Stimulated activated CD4-positive, alpha-beta T cell treated with anti-CD3 and anti-CD28 coated beads, Interleukin-15, amount 100 ng/mL, for 1 hour (primary cell): ENCODE measurements at places on chromosomes 3 and 15.

DNA sequence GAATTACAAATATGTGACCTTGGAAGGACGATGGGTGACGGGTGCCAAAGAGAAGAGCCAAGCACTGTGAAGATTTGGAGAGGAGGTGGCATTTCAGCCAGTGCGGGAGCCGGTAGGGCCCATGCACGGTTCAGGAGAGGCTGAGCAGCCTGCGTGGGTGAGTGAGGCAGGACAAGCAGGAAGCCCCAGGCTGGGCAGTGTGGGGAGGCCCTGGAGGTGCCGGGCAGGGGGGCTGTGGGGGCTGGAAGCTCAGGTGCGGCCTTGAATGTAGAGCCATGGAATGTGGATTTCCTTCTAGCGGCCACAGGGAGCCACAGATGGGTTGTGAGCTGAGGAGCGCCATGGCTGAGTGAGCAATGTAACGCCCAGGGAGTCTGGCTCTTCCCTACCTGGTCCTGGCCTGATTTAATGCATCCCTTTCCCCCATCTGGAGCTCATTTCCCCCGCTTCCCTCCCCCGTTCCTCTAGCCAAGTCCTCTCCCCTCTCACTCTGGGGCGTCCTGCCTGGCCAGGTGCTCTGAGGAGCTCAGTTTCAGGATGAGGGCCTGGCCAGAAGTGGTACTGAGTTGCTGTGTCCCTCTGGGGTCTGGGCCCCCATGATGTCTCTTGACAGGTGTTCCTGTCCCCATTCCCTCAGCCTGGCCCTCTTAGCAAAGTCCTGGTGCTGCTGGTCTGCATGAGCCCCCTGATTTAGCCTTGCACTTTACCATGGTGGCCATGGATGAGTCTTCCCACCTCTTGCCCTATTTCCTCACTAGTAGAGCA, 41.8 kb upstream of the IQSEC1 start:
- DNase-seq: no peak

GRCh38 chr3:9170851-9171160, 78.6 kb downstream of the SRGAP3 start:
- no peak for DNase-seq

DNA sequence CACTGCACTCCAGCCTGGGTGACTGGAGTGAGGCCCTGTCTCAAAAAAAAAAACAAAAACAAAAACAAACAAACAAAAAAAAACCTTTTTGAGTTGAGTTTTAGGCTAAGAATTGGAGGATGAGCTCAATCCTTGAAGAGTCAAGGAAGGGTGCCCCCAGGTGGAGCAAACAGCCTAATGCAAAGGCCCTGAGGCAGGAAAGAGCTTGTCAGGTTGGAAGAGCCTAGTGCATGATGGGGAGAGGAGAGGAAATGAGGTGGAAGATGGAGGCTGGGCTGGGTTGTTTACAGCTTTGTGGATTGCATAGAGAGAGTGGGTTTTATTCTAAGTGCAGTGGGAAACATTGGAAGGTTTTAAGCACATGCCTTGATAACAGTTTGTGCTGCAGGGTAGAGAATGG, 2.1 kb upstream of the SNX22 start:
- no peak for DNase-seq

DNA sequence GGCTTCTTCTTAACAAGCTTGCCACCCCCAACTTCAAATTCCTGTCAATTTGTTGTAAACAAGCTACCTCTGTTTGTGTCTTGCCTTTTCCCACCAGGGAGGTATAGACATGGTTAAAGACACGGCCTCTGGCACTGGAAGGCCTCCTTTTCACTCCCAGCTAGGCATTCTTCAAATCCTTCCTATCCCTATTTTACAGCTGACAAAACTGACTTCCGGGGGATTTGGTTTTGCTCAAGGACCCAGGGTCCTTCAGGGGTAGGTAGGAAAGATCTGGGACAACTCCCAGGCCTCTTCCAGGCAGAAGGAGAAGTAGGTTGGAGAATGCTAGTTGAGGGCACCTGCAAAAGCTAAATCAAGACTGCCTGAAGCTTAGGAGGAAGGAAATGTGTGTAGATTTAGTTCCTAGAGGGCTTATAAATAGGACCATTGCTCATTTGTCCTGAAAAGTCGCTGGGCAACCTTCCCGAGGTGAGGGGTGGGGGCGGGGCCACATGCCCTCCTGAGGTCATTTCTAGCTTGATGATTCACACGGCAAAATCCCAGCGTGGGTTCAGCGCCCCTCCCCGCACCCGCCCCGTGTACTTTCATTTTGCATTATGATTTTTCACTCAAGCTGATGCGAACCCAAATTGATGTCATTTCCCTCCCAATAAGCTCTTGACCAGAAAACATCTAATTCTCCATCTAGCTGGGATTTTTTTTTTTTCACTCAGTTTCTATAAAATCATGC, 365.5 kb downstream of the SHQ1 start:
- peak; percentile 22 for DNase-seq

DNA sequence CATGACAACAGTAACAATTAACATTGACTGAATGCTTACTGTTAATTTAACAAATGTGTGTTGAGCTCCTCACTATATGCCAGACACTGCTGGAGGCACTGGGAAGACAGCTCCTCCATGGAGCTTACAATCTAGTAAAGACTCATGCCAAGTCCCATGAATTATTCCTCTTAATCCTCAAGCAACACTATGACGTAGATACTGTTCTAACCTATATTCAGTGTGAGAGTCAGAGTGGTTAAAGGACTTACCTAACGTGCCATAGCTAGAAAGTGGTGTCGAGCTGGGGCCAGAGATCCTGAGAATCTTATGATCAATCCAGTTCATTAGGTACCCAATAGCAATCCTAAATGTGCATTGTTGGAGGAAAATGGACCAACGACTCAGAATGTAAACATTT, 43.6 kb downstream of the MYO1E start:
- DNase-seq: no peak

DNA sequence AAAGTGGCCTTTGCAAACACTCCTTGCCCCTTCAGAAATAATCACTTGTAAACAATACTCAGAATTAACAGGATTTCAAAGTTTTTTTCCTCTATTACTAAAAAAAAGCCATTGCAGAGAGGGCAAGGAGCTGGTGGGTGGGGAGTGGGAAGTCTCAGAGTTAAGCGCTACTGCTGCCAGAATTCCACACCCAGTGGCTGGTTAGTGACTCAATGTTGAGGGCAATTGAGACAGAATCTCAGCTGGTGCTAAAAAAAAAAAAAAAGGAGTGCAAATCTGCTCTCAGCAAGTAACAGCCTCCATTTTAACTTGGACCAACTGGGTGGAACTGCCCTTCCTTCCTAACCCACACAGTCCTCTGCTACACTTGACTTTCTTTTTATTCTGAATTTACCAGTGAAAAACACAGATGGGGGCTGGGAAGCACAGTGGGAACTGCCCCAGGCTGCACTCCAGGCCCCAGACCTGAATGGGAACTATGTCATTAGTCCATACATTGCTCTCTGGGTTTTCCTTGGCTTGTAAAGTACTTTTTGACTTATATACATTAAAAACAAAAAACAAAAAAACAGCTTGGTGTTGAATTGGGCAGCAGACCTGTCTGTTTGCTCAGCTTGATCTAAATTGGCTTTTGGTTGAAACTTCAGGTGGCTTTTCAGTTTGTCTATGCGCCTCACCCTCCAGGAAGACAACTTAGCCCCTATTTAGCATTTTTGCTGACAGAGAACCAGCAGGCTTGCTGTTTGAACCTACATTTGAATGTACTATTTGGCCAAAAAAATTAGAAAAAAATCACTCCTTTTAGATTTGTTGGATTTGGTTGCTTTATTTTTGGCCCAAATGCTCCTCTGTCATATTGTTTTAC, 357.8 kb upstream of the TBL1XR1 start:
- DNase-seq: no peak

DNA sequence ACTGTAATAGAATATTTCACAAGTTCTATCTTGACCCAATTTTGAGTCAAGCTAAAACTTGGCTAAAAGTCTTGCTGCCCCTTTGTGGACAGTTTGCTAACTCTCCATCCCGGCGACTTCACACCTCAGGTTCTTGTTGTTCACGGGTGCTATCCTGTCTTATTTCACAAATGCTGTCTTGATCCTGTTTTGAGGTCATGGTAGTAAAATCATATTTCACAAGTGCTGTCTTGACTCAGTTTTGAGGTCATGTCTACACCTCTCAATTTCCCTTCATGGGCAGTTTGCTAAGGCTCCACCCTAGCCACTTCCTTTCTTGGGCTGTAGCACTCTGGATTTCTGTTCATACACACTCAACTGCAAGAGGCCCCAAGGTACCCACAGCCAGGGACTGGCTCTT, 45.0 kb upstream of the GK5 start:
- no peak for DNase-seq

- no peak for DNase-seq
These were observed 34.1 kb upstream of the HACD2 start for GRCh38 chr3:123618768-123619484.

- no peak for DNase-seq
These were observed 194.0 kb upstream of the LRRN1 start for GRCh38 chr3:3605226-3605625.

DNA sequence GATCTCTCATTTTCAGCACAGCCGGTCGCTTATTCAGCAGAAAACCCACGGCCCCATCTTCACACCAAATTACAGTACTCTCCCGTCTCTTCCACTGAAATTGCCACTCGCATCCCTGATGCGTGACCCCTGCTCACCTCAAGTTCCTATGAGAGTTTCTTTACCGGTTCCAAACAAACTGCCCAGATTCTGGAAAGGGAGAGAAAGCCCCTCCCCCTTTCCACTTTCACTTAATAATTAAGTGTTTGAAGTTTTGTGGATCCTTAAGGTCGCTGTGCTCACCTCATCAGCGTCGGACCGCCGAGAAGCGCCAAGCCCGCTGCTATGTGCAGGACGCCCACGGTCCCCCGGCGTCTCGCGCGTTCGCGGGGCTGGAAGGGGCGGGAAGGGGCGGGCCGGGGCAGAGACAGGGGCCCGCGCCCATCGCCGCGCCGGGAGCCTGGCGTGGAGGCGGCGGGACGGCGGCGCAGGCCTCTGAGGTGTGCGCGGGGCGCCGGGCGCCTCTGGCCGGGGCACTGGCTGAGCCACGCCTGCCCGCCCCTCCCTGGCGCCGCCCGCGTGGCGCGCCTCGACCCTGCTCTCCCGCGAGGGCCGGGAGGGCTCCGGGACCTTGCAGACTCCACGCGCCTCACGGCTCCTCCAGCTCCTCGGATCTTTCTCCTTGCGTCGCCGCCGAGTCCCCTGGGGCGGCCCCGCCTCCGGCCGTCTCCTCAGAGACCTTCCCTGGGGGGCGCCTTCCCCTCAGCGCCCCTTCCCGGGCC, at the start of gene GPR156:
Gene GPR156 (minus strand): TSS at position 476 of the 761 bp plus-strand sequence. CDS start 41,124 bp downstream, outside the sequence.
- no peak for DNase-seq

DNA sequence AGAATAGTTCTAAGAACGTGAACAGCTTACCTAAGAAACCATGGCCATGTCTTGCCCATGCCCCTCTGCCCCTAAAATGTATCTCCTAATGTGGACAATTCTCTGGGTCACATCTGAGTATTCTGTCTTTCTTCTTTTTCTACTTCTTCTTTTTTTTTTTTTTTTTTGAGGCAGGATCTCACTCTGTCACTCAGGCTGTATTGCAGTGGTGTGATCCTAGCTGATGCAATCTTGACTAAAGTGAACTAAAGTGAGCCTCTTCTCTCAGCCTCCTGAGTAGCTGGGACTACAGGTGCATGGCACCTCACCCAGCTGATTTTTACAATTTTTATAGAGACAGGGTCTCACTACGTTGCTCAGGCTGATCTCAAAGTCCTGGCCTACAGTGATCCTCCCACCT, 204.8 kb upstream of the ZPLD1 start:
- DNase-seq: no peak

DNA sequence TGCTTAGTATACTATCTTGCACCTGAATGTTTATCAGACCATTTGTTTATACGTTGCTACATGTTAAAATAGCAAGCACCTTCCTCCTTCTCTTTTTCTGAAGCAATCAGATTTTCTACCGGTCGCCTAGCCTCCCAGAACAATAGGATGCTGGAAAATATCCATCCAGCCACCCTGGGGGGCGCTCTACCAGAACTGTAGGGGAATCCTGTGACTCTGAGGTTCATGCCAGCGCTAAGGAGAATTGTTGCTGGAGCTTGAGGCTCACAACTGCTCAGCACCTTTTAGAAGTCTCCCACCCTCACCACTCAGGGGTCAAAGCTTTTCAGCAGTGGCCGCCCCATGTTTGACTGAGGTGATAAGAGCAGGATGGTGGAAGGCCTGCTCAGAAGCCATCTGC, 27.5 kb downstream of the SQOR start:
- DNase-seq: no peak

DNA sequence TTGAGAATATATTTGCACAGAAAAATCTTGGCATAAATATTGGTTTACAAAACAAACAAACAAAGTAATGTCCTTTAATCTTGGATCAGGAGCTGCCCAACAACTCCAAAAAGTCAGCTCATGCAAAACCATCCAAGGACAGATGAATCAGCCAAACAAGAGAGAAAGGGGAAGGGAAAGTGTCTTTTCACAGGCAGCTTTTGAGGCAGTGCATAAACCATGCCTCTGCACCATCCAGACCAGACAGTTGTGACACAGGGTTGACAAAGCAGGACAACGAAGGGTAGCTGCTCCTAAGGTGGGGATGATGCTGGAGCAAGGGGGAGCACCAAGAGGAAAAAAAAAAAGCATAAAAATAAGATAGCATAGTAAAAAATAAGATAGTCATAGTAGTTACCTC, 8.7 kb downstream of the CD86 start:
- no peak for DNase-seq

GRCh38 chr15:92807971-92808571, 92.1 kb upstream of the CHD2 start:
- no peak for DNase-seq

GRCh38 chr15:64845183-64845611, 3.5 kb downstream of the PLEKHO2 start:
- no peak for DNase-seq

GRCh38 chr15:92047900-92048299, 194.4 kb downstream of the SLCO3A1 start:
- no peak for DNase-seq

GRCh38 chr15:87731630-87732029, 524.9 kb downstream of the NTRK3 start:
- DNase-seq: no peak

- DNase-seq: no peak
These were observed 68.0 kb downstream of the FNDC3B start for GRCh38 chr3:172107403-172107802.

DNA sequence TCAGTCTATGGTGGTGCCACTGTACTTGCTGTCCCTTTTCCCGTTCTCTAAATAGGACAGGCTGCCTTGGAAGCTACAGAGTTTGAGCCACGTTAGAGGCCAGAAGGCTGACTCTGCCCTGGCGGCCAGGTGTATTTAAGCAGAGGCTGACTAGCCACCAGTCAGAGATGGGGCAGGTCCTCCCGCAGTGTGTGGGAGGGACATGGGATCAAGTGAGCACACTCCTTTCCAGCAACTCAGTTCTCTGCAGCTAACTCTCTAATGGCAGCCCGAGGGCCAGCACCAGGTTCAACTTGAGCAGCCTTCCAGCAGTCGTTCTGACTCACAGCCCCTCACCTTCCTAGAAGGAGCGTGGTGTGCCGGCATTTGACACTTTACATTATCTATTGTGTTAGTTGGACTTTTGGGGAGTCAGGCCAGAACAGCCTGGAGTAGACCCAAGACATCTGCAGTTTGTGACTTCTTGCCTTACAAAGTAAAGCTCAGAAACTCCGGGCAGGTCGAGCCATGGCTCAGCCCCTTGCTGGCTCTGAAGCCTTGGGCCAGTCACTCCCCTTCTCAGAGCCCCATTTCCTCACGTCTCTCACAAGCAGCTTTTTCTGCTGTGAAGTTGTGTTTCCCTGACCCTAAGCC, 46.7 kb upstream of the MYZAP start:
- no peak for DNase-seq

GRCh38 chr3:18283680-18284079, 141.5 kb downstream of the SATB1 start:
- DNase-seq: no peak
